ENCODE measurements at places on chromosomes 7 and 10.
A peak's percentile ranks its signal among the peaks of the same experiment; 100 is the strongest.

GRCh38 chr10:11045995-11046775 is 28.5 kb downstream of the CELF2 start:
- no peak for DNase-seq

DNA sequence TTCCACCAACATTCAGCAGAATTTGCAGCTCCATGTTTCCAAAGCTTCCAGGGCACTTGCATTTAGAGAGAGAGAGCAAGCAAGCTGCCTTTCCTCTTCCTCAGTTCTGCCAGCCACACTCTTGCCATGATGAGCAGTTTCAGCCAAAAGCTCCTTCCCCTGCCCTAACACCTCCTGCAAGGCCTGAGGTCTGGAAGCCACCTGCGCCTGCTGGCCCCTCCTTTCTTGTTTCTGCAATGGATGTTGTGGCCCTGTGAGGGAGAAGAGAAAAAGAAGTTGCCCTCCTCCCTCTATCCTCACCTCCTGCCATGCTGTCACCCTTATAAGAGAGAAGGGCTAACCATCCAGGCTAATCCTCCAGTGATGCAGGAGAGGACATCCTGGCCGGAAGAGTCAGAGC is 48.7 kb downstream of the IKZF1 start:
- no peak for DNase-seq

DNA sequence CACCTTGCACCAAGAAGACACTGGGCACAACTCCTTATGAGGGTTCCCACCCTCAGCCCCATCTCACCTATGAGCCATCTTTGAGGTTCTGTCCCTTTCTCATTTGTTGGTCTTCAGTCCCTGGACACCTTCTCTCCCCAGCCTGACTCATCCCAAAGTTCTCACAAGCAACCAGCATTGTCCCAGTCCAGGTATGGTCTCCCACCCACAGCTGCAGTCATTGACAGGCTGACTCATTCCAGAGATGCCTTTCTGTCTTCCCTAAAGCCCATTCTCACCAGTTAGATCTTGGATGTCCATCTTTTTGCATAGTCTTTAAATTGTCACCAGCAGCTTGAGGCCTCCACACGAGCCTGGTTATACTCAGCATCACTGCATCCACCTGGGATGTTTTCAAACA is 26.7 kb upstream of the BMPR1A start:
- DNase-seq, result no peak

GRCh38 chr7:107506674-107507339 is 37.0 kb downstream of the GPR22 start:
- DNase-seq, result no peak

- peak; percentile 0 for DNase-seq
These were observed 179.9 kb downstream of the PTPRN2 start for GRCh38 chr7:158407581-158408317.

DNA sequence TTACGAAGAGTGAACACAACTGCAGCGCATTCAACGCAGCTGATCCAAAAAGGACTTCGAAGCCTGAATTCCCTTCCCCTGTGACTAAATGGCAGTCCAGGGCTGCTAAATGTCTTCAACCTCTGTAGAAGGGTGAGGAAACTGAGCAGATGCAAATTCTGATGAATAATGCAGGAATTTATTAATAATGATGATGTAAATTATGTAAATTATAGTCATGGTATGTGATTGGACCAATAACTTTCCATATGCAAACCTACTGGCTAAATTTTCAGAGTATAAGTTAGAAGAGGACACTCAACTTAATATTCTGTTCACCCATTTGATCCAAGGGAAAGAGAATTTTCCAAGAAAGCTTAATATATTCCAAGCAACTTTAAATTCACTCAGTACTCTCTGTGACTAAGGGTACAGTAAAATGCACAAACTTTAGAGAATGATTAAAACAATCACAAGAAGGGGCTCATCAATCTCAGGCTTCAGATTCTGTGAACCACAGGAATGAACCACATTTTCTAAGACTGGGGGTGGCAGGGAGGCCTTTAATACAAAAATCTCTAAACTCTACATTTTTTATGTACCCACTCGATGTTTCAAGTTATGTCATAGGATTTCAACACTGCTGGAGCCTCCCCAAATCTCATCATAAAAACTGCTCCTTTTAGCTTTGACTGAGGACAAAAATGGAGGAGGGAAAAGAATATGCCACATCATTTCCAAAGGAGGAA is 3.5 kb downstream of the FGFR2 start:
- no peak for DNase-seq

GRCh38 chr10:3477683-3478082 is 305.1 kb upstream of the PITRM1 start:
- DNase-seq, result peak; percentile 91

- no peak for DNase-seq
These were observed 9.1 kb downstream of the TMEM270 start for GRCh38 chr7:73870041-73870492.

- no peak for DNase-seq
These were observed 8.4 kb upstream of the GBX1 start for GRCh38 chr7:151175793-151176311.

GRCh38 chr7:144378651-144379050 is 23.4 kb downstream of the ARHGEF5 start:
- DNase-seq, result no peak

GRCh38 chr10:71719042-71719441 is 536 bp downstream of the C10orf105 start:
- DNase-seq, result peak; percentile 2

DNA sequence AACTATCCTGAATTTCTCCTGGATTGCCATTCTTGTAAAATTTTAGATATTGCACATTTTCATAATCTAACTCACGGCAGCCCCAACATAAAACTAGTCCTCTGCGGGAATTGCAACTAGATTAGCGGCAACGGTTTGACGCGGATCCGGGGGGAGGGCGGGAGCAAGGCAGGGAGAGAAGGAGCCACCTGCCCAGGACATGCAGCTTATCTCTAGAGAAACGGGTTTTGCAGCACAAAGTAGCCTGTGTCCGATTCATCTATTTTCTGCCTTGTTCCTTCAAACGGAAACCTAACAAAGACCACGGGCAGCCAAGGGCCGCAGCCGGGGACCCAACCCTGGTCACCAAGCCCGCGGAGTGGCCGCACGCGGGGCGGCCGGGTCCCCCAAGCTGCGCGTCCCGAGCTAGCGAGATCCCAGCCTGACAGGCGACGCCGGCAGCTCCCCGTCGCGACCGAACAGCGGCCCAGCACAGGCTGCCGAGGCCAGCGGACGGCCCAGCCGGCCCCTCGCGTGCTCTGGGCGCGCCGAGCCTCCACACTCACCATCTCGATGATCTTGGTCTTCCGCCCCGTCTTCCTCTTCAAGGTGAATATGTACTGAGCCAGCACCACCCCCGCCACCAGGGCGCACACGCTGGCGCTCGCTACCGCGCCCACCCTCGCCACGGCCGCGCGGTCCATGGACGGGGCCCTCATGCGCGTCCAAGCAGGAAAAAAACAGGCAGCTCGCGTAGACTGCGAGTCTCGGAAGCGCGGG is at the start of gene NT5C3A:
Gene NT5C3A, minus strand, starts transcription at position 754 of the 759 bp plus-strand sequence. Its CDS starts 71 bp downstream, at position 683.
- DNase-seq, result peak; percentile 53

DNA sequence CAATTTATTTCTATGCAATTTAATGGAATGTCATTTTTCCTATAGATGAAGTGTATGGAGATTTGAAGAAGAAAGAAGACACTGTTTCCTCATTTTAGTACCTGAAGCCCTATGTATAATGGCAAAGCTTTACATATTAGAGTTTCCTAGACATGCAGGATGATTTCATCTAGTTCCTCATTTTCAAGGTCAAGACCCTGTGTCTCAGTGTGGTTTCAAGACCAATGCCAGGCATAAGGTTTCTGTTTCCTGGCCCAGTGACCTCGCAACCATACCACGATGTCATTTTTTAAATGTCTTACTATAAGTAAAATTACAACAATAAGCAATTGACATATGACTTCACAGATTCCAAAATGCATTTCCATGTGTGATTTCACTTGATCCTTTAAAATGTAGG is 336.5 kb upstream of the PRKCQ start:
- no peak for DNase-seq

- no peak for DNase-seq
These were observed 21.7 kb downstream of the AQP1 start for GRCh38 chr7:30933124-30933974.

DNA sequence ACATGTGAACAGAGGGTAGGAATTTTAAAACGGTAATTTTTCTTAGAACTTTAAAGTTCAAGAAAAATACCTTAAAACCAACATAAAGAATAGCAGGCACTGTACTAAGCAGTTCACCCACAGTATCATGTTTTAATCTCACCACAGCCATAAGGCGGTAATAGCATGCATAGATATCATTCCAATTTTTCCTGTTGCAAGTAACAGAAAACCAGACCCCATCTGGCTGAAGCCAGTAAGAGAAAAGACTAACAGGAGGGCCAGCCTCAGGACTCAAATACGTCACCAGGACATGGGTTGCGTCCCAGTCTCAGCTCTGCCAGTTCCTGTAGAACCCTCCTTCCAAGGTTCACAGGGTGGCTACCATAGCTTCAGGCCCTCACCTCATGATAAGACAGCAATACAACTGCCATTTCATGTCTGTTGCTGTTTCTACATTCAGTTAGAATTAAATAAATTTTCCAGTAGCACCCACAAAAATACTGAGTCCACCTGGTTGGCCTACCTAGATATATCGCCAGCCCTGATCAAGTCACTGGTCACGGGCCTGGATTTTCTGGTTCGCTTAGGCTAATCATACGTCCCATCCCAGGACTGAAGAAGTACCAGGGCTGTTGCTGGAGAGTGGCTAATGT is 2.0 kb upstream of the RNF32 start:
- no peak for DNase-seq

GRCh38 chr7:91653286-91653685 is 227.2 kb downstream of the MTERF1 start:
- no peak for DNase-seq

GRCh38 chr7:1557771-1558170 is 1.8 kb upstream of the TMEM184A start:
- no peak for DNase-seq

GRCh38 chr10:124568339-124568738 is 106.7 kb downstream of the LHPP start:
- no peak for DNase-seq

DNA sequence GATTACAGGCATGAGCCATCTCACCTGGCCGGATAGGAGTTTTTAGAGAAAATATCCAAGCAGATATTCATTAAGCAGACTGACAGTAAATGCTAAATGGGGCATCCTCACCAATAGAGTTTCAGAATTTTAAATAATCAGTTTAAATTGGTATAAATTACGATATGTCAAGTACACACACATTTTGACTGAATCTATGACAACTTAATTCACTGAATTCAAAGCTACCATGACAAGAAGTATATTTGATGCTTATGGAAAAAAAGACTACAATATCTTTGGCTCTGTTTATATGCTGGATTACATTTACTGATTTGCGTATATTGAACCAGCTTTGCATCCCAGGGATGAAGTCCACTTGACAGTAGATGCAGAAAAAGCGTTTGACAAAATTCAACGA is 774.7 kb downstream of the PCDH15 start:
- DNase-seq, result no peak

- no peak for DNase-seq
These were observed 18.4 kb downstream of the TRIM24 start for GRCh38 chr7:138478499-138478908.

- no peak for DNase-seq
These were observed 203.9 kb downstream of the MALRD1 start for GRCh38 chr10:19252531-19252930.

- no peak for DNase-seq
These were observed 288.2 kb downstream of the POU6F2 start for GRCh38 chr7:39265641-39266591.

DNA sequence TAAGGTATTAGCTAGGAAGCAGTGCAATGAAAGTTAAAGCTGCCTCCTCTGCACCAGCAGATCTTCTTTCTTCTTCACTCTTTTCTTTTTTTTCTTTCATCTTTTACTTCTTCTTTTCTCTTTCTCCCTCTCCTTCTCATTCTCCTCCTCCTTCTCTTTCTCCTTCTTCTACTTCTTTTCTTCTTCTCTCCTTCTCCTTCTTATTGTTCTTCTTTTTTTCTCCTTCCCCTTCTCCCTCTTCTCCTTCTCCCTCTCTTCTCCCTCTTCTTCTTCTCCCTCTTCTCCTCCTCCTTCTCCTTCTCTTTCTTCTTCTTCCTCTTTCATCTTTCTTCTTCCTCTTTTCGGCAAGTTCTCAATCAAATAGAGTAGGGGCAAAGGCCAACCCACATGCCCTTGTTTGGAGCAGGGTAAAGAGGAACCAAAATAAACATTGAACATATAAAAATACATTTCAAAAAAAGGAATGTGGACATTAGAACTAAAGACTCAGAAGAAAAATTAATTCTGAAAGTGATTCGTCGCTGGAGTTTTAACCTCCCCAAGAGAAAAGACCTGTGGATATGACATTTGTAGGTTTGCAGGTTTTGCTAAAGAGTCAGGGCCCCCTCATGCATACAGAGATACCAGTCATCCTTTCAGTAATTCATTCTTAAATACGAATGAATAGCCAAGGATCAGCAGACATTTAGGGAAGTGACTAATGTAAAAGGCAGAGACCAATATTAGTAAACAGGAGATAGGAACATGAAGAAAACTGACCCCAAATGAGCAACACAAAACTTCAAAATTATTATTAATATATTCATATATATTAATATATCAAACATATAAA is 93.0 kb upstream of the RSU1 start:
- DNase-seq, result peak; percentile 46

GRCh38 chr10:44958196-44958897 is 1.3 kb upstream of the RASSF4 start:
- DNase-seq, result peak; percentile 81

- DNase-seq, result peak; percentile 67
These were observed 1.1 kb downstream of the TET1 start for GRCh38 chr10:68560943-68561864.

DNA sequence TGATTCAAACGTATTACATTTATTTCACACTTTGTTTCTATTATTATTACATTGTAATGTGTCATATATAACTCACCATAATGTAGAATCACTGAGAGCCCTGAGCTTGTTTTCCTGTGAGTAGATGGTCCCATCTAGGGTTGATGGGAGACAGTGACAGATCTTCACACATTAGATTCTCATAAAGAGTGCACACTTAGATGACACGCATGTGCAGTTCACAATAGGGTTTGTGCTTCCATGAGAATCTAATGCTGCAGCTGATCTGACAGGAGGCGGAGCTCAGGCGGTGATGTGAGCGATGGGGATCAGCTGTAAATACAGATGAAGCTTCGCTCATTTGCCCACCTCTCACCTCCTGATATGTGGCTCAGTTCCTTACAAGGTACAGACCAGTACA is 36.1 kb downstream of the BMPER start:
- no peak for DNase-seq

DNA sequence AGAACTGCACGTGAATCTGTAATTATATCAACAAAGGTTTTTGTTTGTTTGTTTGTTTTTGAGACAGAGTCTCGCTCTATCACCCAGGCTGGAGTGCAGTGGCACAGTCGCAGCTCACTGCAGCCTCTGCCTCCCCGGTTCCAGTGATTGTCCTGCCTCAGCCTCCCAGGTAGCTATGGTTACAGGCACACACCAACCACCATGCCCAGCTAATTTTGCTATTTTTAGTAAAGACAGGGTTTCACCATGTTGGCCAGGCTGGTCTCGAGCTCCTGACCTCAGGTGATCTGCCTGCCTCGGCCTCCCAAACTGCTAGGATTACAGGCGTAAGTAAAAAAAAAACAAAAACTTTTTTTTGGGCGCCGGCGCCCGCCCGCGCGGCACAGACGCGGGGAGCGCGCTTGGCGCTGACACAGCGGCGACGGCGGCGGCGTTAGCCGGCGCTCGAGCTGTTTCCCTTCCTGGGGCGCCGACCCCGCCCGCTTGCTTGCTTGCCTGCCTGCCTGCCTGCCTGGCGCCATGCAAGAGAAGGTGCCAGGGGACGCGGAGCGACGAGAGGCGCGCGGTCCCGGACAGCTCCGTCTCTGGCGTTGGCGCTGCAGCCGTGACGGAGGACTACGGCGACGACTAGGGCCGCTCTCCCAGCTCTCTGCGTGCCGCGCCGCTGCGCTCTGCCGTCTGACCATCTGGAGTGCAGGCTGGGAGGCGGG is 171.4 kb upstream of the NUPR2 start:
- no peak for DNase-seq
